ENCODE measurements at places on chromosomes 7 and 10.
A peak's percentile ranks its signal among the peaks of the same experiment; 100 is the strongest.

- DNase-seq: no peak
These were observed 7.8 kb downstream of the SMNDC1 start for GRCh38 chr10:110296966-110297365.

GRCh38 chr7:47320296-47320695, 261.6 kb downstream of the TNS3 start:
- DNase-seq: no peak

GRCh38 chr7:86911659-86912058, 147.8 kb downstream of the ELAPOR2 start:
- DNase-seq: no peak

- no peak for DNase-seq
These were observed 63.5 kb upstream of the C10orf90 start for GRCh38 chr10:126734015-126734414.

DNA sequence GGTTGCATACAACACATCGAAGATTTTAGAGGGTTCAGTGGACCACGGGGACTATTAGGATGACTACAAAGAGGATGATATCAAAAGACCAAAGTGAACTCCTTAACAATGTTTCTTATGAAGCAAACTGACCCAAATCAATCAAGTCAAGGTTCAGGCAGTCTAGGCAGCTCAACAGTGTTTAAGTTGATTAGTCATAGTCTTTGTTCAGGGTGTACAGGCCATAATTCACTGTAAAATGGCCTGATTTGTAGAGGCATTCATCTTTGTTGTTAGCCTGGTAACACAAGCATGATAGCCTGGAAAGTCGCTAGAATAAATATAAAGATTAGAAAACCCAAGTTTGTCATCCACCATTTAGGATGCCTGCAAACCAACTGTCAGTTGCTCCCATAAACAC, 32.6 kb downstream of the ANTXRL start:
- no peak for DNase-seq

GRCh38 chr7:25249772-25250171, 21.5 kb upstream of the NPVF start:
- no peak for DNase-seq

DNA sequence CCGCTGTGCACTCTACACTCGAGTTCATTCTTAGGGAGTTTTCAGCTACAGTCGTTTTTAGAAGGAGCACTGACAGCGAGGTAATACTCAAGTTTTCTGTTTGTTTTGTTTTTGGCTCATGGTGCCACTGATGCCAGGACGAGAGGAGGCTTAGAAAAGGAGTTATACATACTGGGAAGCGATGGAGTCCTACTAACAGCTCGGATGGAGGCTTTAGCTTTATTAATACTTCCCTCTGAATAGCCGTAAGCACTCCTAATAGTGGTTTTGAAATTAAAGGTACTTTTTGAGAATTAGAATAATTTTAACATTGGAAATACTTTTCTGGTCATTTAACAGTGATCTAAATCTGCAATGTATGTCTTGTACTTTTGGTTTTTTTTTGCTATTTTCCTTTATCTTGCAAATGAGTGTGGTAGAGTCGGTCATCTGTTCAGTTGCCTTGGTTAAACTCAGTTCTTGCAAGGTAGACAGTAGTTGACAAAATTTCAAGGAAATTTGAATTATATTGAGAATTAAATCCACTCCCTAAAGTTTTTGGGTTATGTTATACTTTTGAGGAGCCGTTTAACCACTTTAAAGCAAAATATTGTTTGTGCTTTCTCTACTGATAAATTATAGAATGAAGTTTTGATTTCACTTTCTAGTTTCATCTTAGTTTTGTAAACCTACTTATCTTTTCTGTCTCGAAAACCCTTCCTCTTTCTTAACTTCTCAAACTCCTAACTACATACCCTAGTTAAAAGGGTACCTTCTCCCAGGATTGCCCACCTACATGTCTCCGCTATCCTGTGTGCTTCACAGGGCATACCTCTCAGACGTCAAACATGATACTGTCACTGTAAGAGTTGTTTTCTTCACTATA, 1.5 kb downstream of the HBP1 start:
- DNase-seq: no peak

- peak; percentile 70 for DNase-seq
These were observed at the start of gene IFT22 for GRCh38 chr7:101321491-101322401. TSS of gene IFT22 (minus strand) at chr7:101321812. CDS start at chr7:101321709, 103 bp downstream.

DNA sequence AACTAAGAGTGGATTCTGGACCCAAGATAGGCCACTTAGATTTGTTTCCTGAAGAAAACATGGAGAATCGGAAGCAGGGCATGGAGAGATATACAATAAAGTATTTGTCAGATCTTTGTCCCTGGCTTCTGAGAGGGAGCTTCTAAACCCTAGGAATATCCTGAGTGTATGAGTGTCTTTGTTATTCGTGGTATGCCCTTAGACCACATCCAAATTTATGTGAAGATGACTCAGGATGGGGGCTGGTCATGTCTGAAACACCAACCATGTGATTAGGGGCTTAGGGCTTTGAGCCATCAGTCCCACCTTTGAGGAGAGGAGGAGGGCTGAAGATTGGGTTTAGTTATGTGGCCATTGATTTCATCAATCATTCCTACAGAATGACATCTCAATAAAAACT, 69.7 kb upstream of the PLPP4 start:
- DNase-seq: no peak

- no peak for DNase-seq
These were observed 216.8 kb downstream of the TCERG1L start for GRCh38 chr10:131094527-131095312.

DNA sequence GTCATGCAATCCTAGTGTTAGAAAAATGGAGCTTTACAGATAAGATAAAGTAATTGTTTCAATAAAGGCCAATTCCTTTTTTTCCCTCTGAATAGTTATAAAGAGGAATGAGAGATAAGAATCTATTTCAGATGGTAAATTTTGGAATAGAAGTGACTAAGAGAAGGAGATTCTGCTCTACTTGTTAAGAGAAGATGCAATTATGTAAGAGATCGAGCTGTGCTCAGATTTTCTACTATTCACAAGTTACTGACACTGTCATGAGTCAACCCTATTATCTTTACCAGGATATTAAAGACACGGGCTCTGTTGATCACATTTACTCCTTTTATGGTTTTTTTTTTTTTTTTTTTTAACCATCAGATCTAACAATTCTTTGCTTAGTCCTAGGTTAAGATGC, 511.3 kb downstream of the ARL4A start:
- DNase-seq: no peak

DNA sequence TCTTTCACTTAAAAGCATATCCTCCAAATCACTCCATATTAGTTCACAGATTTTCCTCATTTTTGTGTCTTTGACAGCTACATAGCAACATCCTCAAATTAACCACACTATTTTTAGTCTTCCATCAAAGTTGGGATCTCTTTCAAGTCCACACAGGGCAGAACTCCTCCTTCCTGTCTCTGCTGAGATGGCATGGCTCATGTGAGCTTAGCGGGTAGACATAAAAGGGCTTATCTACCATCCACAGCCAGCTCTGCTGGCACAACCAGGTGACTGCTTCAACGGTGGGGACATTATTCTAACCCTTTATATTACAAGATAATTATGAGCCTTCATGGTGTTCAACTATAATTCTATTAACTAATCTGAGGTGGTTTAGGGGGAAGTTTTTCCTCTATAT, 35.5 kb downstream of the ICA1 start:
- DNase-seq: no peak

DNA sequence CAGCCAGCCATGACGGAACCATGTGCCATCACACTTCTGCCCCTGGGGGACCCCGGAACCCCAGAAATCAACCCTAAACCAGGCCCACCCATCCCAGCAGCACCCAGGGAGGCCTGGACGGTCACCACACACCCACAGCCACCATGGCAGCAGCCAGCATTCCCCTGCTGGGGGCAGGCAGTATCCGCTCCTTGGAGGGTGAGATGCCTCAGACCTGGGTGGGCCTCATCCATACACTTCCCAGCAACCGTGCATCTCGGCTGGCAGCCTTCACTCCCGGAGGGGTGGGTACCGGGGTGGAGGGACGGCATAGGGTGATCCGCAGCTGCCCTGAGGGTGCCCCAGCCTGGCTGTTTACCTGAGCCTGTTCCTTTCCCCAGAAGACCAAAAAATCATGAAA, 69.1 kb upstream of the FAM20C start:
- no peak for DNase-seq

DNA sequence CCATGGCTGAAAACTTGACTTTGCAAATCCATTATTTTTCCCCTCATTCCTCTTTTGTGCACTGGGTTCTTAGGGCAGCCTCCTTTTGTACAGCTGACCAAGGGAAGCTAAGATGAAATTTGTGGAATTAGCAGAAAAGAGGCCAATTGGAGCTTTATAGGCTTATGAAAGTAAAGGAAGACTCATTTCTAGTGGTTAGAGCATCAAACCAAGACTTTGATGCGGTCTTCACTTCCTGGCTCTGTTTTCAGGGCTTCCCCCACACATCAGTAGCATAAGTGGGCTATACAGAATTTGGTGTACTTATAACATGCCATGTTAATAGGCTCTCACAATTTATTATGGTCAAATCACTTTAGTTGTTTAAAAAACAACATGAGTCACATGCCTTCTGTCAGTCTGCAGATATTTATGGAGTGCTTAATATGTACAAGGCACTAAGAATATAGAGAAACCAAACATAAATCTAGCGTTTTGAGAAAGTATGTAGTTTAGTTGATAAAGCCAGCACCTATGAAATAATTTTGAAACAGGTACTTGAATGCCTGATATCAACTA, 5.7 kb downstream of the AUTS2 start:
- DNase-seq: no peak

DNA sequence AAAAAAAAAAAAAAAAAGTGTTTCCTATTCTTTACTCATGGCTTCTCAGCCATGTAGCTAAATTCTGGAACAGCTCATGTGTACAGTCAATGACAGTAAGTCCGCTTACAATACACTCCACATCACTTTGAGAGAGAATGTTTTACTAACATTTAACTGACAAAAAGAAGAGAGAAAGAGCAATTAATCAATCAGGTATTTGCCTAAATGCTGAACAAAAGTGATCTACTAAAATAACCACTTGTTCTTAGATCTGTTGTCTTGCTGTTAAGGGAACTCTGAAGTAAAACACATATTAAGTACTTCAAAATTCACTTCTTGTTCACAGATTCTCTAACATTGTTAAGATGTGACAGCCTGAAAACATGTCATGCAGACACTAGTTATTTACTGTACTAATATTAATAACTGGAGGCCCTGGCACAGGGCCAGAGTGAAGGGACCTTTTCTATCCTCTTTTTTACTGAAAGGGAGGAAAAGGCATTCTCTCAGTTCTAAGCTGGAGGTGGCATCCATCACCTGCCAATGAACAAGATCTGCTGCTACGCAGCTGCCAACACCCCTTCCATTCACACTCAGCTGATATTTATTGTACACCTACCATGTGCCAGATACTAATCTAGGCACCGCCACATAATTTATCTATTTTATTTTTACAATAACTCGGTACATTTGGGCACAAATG, 72.6 kb downstream of the AHR start:
- no peak for DNase-seq

All from activated T-cell treated with anti-CD3 and anti-CD28 coated beads for 4 hours (primary cell).